Caudate nucleus (tissue), 63 donors: ENCODE measurements at places on chromosomes 11 and 22.
A peak's percentile ranks its signal among the peaks of the same experiment; 100 is the strongest.

GRCh38 chr11:14380947-14381561 lies 22.1 kb upstream of the RRAS2 start:
- DNase-seq: peak; percentile 27

GRCh38 chr11:119320240-119320775 lies 3.4 kb upstream of the MCAM start:
- DNase-seq: peak; percentile 55

DNA sequence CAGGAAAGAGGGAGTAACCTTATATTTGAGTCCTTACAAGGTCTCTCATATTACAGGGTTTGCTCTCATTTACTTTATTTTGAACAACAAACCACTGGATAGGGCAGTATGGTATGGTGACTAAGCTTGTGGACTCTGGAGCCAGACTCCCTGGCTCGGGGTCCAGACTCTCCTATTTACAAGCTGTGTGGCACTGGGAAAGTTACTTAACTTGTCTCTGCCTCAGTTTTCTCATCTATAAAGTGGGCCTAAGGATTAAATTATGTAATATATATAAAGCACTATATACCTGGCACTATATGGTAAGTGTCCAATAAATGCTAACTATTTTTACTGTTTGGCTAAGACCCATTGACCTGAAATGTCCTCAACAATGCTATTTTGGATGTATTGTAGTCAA lies 1.7 kb upstream of the DCHS1 start:
- no peak for DNase-seq

- DNase-seq: no peak
Measured at GRCh38 chr11:28146123-28146751, 38.0 kb downstream of the METTL15 start.

DNA sequence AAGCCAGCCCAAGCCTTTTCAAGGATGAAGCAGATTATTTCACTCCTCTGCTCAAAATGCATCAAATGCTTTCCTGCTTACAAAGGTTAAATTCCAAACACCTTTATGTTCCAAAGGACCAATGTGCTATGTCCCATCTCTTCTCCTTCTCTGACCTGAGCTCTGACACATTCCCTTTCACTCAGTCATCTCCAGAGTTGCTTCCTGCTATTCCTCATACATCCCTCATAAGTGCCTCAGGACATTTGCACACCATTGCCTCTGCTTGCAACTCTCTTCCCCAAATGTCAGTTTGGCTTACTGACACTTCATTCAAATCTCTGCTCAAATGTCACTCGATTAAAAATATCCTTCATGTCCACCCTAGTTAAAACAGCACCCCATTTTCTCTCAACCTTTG lies 53.3 kb upstream of the BMAL1 start:
- DNase-seq: no peak

DNA sequence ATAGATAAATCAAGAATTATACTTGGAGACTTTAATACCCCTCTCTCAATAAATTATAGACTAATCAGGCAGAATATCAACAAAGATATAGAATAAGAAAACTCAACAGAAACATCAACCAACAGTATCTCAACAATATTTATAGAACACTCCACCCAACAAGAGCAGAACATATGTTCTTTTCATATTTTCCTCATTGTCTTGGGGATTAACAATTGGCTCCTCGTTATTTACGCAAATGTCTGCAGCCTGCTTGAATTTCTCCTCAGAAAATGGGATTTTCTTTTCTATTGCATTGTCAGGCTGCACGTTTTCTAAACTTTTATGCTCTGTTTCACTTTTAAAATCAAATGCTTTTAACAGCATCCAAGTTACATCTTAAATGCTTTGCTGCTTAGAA lies 37.0 kb upstream of the FBLN1 start:
- DNase-seq: no peak

GRCh38 chr11:105447936-105448702 lies 161.8 kb upstream of the GRIA4 start:
- no peak for DNase-seq

DNA sequence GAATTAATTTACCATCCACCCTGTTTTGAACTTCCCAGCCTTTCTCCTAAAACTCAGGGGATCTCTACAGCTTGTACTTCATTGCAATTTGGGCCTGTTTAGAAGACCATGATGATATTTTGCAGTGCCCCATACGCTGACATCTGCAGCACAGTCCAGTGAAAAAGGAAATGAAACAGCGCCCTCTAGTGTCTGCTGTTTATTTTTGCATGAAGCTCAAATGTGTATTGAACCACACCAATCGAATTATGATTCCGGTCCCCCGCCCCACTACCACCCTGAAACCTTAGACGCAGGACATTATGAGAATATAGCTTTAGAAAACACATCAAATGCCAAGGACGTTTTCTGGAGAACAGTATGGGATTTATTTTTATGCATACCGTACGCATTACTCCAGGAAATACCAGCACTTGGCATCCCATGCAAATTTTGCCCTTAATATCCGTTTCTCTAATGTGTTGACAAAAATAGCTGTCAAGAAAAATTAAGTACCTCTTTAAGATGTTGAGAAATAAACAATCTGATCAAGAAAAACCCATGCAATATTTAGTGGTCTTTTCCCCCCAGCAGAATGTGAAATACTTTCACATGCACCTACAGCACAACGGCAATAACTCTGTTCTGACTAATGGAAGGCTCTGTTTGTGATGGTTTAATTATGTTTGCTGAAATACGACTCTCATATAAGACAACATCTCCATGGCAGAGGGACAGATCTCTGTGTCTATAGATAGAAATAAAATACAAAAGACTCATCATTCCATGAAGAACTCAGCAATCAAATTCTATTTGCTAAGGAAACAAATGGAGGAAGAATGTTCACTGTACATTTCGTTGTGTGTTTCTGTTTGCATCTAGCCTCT lies 93.9 kb downstream of the TECTA start:
- peak; percentile 9 for DNase-seq

- DNase-seq: no peak
Measured at GRCh38 chr11:134561331-134561720, 149.3 kb upstream of the B3GAT1 start.
